CD4-positive, alpha-beta T cell treated with Interleukin-17A for 4 hours (primary cell): ENCODE measurements at places on chromosomes 5 and 9.

GRCh38 chr9:91198405-91198804 is 163.3 kb downstream of the AUH start:
- DNase-seq, result no peak

- DNase-seq, result no peak
Measured at GRCh38 chr9:7137040-7137439, 379.3 kb downstream of the KDM4C start.

GRCh38 chr9:111730937-111731567 is 63.7 kb downstream of the SHOC1 start:
- no peak for DNase-seq

- no peak for DNase-seq
Measured at GRCh38 chr5:40404613-40405012, 275.1 kb upstream of the PTGER4 start.

DNA sequence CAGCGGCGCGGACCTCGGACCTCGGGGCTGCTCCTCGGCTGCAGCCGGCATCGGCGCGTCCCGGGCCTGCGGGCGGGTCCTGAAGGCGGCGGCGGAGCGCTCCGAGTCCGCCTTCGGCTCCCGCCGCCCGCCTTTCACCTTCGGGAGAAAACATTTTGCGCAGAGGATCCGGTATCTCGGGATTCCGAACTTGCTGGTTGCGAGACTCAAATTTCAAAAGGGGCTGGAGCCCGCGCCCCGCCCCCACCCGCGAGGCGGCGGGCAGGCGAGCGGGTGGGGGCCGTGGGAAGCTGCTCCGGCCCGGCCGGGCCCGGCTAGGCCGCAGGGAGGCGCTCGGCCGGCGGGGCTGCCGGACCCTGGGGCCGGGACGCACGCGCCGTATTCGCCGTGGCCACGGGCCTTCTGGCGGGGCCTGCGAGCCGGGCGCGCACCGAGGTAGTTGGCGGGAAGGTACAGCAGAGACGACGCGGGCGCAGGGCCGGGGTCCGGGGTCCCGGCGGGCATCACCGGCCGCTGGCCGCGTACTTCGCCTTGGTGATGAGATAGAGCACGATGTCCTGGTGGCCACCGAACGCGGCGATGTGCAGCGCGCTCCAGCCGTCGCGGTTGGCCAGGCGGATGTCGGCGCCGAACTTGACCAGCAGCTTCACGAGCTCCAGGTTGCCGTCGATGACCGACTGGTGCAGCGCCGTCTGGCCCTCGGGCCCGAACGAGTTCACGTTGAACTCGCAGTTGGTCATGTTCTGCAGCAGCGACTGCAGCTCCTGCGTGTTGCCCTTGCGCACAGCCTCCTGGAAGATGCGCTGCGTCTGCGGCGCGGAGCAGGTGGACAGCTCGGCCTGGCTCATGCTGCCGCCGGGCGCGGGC is 757 bp downstream of the NRARP start:
- DNase-seq, result peak; percentile 37

GRCh38 chr9:134734270-134734669 is 92.7 kb downstream of the COL5A1 start:
- no peak for DNase-seq

DNA sequence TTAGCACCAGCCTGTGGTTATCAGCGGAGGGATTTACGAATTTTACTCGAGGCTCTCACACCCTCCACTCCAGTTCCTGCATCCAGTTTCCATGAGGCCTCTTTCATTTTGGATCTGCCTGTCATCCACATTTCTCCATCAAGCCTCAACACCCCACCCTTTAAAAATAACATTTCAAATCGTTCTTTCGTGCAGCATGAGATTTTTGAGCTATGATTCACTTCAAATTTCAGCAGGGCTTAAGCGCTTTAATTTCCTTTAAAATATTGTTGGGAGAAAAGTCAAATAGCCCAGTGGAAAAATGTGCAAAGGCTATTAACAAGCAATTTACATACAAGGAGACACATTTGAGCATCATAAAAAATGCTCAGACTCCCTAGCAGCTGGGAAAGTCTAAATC is 103.2 kb downstream of the MSX2 start:
- DNase-seq, result no peak

DNA sequence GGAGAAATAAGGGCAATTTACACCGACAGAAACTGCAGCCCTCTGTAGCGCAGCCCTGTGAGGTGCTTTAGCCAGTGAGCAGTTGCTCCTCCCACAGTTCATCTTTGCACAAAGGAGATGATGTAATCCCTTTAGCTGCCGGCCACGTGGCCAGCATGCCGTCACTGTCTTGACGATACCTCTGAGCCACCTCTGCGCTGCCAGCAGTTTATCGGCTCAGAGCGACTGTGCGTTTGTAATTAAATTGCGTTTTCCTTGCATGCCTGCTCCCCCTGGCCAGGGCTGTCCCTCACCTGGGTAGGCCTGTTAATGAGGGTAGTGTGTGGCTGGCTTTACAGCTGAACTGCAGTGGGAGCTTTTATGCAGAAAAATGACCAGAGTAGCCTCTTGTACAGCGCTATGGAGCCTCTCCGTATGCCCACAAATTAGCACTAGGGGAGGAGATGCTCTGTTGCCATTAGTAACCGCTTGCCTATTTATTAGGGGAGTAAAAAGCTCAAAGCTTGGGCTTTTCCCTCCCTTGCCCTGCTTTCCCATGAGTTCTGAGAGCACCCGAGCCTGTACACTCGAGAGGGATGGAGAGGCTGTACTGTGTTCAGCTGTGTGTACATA is 107.0 kb downstream of the TRIO start:
- DNase-seq, result no peak

GRCh38 chr9:78668148-78668832 is 371.4 kb downstream of the PSAT1 start:
- DNase-seq, result no peak
